MV-4-11 (cell line): ENCODE measurements at places on chromosomes 2 and 18.

DNA sequence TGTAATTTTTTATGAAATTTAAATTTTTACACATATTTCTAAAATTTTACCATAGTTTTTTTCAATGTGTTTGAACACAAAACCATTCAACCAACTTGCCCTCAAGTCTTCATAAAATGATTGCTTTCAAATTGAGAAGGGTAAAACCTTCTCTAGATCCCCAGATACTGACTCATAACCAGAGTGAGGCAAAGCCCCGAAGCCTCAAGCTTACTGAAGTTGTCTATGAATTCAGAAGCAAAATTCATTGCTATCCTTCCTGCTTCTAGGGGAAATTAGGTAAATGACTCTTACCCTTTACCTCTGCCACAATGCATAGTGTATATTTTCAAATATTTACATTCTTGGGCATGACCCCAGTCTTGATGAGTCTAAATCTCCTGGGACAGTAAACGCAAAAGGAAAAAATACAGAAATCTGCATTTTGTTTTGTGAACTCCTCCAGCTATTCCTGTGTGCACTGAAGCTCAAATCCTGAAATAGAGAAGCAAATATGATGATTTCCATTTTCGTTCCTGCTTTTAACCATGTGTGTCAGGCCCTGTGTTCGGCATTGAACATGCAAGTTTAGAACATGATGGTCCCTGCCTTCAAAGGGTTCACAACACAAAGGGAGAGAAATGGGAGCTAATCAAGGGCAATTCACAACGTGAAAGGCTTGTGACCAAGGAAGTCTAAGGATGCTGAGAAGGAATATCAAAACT is 246.3 kb downstream of the SUCLG1 start:
- no peak for DNase-seq

- DNase-seq = no peak
Measured at GRCh38 chr18:154151-154550, 4.2 kb upstream of the USP14 start.

- no peak for DNase-seq
Measured at GRCh38 chr2:230023313-230023712, 45.4 kb downstream of the SLC16A14 start.

DNA sequence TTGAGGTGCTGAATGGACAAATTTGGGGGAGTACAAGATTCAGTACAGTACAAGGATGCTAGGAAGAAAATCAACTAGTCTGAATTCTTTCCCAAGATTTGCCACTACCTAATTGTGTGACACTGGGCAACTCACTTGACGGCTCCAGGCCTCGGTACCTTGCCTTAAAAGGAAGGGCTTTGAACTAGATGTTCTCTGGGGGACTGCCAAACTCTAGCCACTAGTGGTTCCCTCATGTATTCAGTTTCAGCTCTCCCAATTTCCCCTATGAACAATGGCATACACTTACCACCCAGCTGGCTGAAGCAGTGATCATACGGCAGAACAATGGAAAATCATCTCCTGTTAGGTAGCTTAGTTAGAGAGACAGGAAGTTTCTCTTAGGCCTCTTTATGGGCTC is 73.4 kb downstream of the VWC2L start:
- no peak for DNase-seq

DNA sequence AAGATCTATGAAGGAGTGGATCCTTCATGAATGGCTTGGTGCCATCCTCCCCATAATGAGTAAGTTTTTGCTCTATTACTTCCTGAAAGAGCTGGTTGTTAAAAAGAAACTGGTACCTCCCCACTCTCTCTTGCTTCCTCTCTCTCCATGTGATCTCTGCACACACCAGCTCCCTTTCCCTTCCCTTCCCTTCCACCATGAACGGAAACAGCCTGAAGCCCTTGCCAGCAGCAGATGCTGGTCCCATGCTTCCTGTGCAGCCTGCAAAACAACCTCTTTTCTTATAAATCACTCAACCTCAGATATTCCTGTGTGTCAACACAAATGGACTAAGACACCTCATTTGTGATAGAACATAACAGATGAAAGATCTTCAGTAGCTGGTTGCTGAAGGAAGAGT is 303.5 kb upstream of the ACVR2A start:
- peak; percentile 30 for DNase-seq

DNA sequence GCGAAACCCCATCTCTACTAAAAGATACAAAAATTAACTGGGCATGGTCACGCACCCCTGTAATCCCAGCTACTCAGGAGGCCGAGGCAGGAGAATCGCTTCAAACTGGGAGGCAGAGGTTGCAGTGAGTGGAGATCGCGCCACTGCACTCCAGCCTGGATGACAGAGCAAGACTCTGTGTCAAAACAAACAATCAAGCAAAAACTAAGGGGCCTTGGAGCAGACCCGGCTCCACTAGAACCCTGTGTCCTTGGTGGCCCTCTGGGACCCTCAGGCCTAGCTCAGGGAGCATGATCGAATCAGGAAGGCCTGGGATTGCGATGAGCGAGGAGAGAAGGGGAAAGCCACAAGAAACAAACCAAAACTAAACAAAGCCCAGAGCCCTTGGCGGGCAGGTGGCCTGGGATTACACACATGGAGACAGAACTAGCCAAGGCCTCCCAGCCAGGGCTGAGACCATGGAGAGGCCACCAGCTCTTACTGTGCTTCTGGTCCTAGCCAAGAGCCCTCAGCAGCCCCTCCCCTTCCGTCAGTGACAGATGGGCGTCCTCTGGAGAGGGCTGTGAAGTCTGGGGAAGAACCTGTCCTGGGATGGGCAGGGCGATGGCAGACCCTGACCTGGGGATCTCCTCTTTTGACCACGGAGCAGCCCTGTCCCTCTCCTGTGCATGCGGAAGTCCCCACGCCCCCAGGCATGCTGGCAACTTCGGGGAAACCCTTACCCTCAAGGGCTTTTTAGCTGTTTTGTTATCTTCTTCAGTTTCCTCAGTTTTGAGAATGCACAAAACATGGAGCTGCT is 27.4 kb upstream of the CATIP start:
- no peak for DNase-seq

- DNase-seq = no peak
Measured at GRCh38 chr2:237576974-237577373, 10.6 kb downstream of the PRLH start.

DNA sequence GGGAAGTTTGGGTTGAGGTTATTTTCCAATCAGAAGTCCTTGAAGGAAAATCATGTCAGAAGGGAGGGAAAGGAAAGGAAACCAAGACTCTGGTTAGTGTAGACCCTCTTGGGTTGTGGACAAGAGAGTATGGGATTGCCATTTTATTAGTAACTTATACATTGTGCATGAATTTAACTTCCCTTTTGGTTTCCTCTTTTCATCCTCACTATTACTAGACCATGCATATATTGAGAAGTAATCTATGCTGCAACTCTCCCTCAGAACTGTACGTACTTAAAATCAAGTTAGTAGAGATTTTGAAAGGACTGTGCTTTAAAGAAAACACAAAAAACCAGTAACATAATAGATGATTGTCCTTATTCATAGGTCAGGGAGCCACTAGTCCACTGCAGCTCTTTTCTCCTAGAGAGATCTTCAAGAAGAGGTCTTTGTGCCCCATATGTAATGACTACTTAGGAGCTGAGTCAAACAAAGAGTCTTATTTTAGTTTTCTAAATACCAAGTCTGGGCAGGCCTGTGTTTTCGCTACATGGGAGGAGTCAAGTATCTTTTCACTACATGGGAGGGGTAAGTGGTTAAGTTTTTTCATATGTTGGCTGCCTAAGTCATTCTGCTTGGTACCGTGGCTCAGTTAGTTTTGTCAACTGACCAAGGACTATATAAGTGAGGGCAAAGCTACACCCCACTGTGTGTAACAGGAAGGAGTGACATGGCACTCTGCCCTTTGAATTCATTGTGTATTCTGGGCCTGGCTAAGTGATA is 25.2 kb upstream of the FAM117B start:
- peak; percentile 85 for DNase-seq

GRCh38 chr18:31750273-31750672 is 10.4 kb downstream of the SLC25A52 start:
- no peak for DNase-seq

DNA sequence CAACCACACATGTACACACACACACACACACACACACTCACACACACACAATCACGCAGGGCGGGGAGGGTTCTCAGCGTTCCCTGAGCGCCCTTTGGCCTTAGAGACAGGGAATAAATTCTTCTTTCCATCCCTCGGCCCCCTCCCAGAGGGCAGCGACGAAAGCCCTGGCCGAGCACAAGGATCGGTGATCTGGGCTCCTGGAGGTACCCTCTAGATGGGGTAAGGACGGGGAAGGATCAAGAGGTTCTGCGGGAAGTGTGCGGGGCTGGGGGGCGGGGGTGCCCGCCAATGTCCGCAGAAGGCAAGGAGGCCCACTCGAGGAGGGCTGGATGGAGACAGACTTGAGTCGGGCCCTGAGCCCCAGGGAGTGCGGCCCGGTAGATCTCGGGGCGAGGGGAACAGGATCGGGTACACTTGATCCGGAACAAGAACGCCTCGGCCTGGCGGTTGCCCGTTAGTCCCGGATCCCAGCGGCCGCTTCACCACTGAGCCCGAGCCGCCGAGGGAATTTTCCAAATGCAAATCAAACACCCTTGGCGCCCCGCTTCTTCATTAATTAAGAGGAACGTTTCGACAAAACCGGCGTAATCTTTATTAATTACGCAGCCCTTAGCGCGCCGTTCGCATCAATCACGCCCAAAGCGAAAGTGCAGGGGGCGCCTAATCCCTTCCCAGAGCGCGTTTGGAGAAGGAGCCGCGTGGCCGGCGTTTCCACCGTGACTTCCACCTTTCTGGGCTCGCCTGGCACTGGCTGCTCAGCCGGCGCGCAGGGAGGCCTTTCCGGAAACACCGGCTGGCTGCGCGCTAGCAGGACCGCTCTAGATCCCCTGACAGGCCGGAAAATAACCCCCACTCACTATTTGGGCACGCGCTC is 7.0 kb upstream of the PAX3 start:
- no peak for DNase-seq

DNA sequence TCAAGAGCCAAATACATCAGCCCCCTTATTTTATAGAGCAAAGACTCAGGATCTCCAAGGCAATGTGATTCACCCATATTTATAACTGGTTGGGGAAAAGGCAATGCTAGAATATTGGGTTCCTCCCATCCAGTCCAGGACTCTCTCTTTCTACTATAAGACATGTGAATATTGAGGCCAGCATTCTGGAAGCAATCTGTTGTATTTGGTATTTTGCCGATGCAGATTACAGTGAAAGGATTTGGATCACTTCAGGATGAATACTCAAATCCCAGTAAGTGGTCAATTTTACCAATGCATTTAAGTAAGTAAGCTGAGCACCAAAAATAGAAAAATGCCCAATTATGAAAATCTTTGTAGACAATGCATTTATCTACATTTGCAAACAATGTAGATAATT is 1834.7 kb upstream of the PIK3C3 start:
- DNase-seq = no peak

GRCh38 chr2:14313341-14313740 is 319.2 kb upstream of the LRATD1 start:
- DNase-seq = no peak

- no peak for DNase-seq
Measured at GRCh38 chr2:240783819-240784621, 36.0 kb downstream of the KIF1A start.

GRCh38 chr2:49210191-49210590 is 55.9 kb upstream of the FSHR start:
- DNase-seq = no peak

DNA sequence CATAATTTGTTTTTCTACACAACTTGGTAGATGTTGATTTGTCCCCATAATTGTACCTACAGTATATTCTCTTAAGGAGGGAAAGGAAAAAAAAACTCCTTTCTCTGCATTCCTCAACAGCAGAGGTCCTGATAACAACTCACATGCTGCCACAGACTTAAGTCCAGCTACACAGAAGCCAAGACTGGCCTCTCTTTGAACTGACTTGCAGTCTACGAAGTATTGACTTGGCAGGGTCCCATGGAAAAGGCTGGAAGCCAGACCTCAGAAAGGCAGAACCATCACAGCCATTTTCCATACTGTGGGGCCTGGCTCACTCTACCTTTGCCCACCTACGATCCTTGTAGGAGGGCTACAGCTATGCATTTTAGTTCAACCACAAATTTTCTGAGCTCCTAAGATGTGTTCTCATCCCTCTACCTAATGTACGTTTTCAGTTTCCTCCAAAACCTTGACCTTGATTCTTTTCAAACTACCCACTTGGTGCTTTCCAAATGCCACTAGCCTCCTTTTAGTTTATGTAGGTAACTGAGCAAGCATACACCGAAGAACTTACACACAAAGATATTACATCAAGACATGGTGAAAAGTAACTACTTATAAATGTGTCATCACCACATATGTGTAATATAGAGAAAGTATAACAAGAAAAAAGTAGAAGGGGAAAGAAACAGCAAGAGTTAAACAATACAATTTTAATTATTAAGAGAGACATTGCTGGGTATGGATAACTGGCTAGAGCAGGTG is 12.2 kb downstream of the LONRF2 start:
- DNase-seq = no peak

- DNase-seq = no peak
Measured at GRCh38 chr2:168438553-168438952, 17.5 kb upstream of the CERS6 start.

- no peak for DNase-seq
Measured at GRCh38 chr2:176155356-176156044, 1.6 kb upstream of the HOXD3 start.
